ENCODE measurements at places on chromosomes 5 and 9.

DNA sequence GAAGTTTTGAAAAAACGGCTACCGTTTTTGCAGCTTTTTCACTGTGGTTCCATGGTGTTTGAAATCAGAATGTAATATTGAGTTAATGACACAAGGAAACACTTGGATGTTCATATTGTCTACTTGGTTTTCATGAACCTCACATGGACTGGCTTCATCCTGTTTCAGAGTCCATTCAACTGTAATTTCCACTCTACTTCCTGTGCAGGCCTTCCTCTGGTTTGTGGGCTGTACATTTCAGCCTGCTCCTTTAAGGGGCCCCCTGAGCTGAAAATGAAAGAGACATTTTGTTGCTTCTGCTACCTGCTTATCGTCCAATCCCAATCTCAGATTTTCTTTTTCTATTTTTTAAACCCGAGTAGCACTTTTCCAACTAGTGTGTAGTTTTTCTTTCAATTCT is 41.8 kb upstream of the CDKN2B start:
- no peak for DNase-seq

DNA sequence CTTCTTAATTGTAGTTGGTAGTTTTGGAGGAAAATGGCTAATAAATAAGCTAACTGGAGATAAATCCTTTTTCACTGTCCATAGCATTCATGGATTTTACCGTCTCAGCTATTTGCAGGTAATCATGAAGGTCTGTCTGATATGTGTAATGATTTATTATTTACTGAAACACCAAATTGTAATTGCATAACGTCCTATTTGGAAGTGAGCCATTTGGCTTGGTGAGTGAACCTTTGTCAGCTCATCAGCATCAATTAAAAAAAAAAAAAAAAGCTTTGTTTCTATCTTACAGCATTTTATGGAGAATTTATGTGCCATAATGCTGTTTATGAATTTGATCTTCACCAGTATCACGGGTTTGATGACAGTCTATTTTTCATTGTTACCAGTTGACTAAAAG is 20.2 kb downstream of the RECK start:
- no peak for DNase-seq

- DNase-seq: no peak
Observed at GRCh38 chr5:81428861-81429260, 34.9 kb upstream of the ACOT12 start.

- no peak for DNase-seq
Observed at GRCh38 chr5:93787598-93787997, 46.2 kb upstream of the POU5F2 start.

GRCh38 chr9:86274821-86275643 is 7.3 kb downstream of the ISCA1 start:
- no peak for DNase-seq

DNA sequence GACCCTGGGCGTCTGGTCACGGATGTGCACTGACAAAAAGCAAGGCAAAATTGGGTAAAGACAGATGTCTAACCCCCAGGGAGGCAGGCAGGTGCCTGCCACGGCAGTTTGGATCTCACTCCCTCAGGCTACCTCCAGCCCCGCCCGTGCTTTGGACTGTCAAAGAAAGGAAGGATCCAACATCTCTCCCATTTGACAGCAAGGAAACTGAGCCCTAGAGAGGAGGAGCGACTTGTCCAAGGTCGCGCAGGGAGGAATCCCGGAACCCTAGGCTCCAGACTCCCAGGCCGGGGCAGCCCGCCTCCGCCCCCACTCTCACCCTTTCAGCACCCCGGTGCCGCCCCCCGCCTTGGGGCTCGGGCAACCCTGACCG is 376 bp downstream of the GOLGA1 start:
- no peak for DNase-seq
